ENCODE measurements at places on chromosomes 2 and 18. TPM values are rescaled to one million over a fixed set of nuclear protein-coding genes. Genes with fewer than 3 reads are reported as not detected.

- DNase-seq = no peak
Observed at GRCh38 chr18:13826209-13826608, 2.3 kb downstream of the MC5R start.

Gene PCBP1
- 60.7 TPM for polyA plus RNA-seq

DNA sequence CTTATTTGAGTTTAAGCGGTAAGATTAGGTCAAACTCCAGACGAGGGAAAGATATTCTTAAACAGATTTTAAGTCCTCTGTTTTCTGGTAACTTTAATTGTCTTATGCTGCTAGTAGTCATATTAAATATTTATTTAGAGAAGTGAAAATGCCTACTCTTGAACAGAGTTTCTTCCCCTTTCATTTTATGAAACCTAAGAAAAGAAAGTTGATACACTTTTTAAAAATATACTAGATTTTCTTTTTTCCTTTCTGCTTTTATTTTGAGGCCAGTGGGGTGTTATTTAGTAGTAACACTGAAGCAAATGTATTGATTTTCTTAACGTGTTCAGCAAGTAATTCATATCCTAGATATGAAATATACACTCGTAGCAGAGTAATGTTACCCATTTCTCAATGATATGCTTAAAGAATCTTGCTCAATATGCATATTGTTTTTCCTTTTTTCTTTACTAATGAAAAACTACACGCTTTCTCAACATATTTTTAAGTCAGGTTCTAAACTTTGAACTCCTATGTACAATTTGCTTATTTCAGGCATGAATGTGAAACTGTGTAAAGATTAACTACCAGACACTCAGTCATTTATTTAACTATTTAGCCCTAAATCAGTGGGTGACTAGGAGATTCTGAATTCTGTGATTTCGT is 691 bp downstream of the KYNU start:
- DNase-seq = no peak

DNA sequence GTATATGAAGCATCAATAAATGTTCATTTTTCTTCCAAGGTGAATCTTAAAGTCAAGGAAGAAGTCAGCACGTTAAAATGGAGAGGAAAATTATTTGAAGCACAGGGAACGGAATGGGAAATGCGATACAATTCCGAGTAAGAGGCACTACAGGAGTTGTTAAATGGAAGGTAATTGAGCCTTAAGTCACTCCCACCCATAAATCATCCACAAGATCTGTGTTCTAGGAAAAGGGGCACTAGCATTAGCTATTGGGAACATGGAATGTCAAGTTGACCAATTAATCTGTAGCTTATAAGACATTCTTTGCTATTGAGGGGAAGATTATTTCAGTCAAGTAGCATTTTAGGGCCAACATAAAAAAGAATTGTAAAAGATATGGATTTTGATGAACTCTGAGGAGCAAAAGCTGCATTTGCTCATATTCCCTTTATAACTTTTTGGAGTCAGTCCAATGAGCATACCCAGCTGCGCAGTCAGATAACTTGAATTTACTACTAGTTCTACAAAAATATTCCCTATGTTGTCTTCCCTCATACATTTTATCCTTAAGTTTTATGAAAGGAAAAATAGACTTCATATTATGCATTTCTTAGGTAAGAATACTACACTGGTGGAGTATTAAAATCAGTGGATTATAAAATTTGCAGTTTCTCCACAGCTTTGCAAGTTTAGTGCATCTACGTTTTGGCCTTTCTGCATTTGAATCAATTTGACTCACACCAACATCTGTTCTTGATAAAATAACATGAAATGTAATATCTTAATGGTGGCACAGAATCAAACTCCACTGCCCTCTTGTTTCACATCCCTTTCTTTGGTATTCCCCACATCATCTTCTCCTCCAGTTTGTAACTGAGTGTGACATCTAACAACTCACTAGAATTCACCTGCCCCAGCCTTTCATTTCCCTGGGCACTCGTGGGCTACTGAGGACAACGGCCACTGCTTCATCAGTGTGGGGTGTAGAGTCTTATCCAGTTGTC is 95.6 kb downstream of the SP3 start:
- DNase-seq = no peak

Gene NEMP2
- polyA plus RNA-seq = 1.8 TPM

DNA sequence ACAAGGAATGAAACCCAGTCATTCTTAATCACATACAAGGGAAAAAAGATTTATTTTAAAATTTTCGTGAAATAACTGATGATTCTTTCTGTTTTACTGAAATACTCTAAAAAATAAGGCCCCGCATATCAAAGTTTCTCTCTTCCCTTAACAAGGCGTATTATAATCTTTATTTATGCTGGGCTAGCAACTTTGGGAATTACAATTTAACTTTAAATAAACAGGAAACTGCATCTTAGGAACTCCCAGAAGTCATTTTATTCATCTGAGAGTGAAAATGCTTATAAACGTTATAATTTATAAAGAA is 166.7 kb downstream of the TCF4 start:
- no peak for DNase-seq

Gene SRD5A2
- polyA plus RNA-seq = not detected

Gene CHRND
- polyA plus RNA-seq = not detected

Gene FAM210A
- 11.3 TPM for polyA plus RNA-seq

Gene SMYD1
- polyA plus RNA-seq = not detected

- DNase-seq = no peak
Observed at GRCh38 chr2:217482056-217482710, 520.6 kb downstream of the TNS1 start.

DNA sequence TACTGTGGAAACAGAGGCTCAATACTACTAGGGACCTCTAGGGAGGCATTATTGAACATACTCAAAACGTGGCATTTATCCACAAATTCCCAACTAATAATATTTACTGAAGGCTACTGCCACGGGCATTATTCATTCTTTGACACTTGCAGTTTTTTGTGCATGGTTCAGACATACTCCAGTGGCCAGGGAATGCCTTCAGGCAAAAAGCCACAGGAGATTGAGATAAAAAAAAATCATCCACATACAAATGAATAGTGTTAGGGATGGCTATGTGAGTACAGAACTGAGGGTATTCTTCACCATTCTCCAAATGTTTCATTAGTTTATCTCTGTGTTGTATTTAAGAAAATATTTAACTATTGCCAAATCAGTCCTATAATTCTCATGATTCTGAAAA is 974.9 kb upstream of the PIK3C3 start:
- DNase-seq = no peak

Gene NRP2
- 68.8 TPM for polyA plus RNA-seq

- no peak for DNase-seq
Observed at GRCh38 chr18:9684881-9685614, 23.1 kb upstream of the RAB31 start.

DNA sequence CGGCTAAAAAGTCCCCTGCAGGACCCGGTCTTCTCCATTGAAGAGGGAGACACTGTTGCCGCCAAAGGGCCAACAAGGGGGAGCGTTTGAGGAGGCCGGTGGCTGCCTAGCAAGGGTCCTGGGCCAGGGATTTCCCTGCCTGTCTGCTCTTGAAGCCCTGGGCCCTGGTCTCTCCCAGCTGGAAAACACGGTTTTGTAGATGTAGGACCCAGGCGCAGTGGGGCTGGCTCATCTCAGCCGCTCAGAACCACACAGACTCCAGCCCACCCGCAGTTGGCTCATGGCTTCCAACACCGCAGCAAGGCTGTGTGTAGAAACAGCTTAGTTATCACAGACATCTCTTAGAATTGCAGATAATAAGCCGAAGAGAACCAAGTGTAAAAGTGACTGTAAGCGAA is 57.1 kb upstream of the TWIST2 start:
- DNase-seq = no peak

DNA sequence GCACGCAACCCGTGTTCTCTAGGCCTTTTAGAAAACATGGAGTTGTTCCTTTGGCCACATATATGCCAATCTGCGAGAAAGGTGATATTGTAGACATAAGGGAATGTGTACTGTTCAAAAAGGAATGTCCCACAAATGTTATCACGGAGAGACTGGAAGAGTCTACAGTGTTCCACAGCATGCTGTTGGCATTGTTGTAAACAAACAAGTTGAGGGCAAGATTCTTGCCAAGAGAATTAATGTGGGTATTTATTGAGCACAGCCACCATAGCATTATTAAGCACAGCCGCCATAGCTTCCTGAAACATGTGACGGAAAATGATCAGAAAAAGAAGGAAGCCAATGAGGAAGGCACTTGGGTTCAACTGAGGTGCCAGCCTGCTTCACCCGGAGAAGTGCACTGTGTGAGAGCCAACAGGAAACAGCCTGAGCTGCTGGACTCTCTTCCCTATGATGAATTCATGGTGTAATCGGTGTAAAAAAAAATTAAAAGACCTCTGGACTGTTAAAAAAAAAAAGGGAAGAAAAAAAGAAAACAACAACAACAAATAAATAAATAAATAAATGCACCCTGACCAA is 29.0 kb upstream of the REL start:
- no peak for DNase-seq

Gene FAM124B
- polyA plus RNA-seq = not detected

DNA sequence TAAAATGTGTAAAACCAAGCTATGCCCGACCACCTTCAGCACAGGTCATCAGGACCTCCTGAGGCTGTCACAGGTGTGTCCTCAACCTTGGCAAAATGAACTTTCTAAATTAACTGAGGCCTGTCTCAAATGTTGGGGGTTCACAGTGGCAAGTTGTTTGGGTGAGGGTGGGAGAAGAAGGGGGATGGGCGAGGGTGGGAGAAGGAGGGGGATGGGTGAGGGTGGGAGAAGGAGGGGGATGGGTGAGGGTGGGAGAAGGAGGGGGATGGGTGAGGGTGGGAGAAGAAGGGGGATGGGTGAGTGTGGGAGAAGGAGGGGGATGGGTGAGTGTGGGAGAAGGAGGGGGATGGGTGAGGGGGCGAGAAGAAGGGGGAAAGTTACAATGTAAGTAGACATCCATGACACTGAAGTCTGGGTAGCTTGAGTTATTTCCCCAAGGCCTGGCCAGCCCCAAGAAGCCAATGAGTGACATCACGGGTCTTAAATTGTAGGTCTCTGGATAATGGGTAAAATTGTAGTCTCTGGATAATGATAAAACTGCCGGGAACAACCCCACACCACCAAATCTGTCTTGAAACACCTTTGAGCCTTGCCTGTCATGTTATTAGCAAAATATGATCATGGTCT is 56.3 kb downstream of the TIMM21 start:
- no peak for DNase-seq

Gene TMEM178A
- 0.60 TPM for polyA plus RNA-seq

Gene CCDC85A
- polyA plus RNA-seq = 48.7 TPM

DNA sequence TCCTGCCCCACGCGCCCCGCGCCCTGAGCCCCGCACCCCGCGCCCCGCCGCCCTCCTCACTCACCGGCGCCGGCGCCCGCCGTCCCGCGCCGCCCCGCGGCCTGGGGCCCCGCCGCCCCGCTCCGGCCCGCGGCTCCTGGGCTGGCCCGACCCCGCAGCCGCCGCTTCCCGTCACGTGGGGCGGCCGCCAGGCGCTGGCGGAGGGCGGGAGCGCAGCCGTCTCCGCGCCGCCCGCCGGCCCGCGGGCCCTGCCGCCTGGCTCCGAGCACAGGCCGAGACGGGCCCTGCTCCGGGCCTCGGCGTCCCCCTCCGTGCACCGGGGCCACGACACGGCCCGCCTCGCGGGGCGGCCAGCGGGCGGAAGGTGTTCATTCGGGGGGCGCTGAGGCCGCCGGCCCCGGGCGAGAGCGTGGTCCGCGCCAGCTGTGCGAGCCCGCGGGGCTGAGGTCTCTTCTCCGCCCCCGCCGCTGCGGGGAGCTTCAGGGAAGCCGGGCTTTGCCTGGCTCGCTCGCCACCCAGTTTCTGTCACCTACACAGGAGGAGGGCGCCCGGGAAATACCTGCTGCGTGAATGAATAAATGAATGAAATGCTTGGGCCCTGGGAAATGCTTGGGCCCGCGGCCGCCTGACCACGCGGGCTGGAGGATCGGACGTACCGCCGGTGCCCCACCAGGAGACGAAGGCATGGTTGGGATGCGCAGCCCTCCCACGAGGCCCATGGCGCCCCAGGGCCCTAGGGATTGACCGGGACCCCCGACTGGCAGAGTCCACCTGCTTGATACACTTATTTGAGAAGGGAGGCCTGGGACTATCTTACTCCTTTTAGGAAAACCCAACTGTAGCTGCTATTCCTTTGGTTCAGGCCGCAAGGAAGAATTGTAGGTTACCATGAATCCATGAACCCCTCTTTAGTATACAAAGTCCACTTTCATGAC is at the start of gene TGFBRAP1:
TSS of gene TGFBRAP1 (minus strand) at position 175 of the 935 bp plus-strand sequence. CDS start 21,434 bp downstream, outside the sequence.
- peak; percentile 93 for DNase-seq

DNA sequence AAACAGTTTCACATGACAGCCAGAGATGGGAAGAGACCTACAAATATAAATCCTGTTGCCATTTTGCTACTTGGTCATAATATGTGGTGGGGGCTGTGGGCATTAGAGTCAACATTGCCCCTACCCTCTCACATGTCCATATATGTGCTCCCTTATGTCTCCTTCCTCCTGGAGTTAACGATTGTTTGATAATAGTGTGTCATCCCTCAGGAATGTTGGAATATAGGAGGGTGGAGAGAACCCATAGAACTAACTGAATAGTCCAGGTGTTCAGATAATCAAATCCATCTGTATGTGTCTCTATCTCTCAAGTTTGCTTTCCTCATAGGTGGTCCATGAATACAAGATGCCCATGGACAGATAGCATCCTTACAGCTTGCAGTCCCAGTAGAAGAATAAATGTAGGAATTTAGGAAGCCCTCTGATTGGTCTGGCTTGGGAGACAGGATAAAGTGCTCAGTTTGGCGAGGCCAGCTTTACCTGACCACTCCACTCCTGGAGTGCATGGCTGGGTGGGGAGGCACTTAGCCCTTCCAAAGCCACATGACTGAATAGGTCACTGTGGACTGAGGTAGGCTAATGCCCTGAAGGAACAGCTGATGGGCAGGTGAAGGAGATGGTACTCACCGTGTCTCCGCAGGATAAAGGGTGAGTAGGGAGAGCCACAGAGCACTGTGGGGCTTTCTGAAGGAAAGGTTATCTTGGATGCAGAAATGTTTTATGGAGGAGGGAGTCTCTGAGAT is 166.9 kb downstream of the CDCA7 start:
- DNase-seq = no peak

DNA sequence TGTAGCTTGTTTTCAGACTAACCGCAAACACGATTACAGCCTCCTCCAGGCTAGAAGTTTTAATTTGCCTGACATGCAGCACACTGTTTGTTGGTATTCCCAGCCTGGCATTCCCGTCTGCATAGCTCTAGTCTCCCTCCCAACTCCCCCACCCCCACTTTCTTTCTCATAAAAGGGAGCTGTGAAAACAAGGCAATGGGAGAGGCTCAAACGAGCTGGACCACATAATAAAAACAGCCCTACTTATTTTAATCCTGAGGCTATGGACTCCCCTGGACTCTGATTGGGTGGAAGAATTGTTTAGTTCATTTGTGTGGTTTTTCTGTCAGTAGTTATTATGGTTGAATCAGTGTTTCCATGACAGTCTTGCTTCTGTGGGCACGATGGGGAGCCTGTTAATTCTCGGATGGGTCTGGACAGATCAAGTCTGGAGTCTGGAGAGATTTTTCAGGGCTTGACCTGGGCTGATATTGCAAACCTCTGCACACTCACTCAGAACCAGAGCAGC is 1.2 kb downstream of the STON1 start:
- DNase-seq = peak; percentile 66

GRCh38 chr18:12091538-12092141 is 2.0 kb upstream of the ANKRD62 start:
- DNase-seq = no peak

GRCh38 chr2:20044778-20045177 is 6.7 kb downstream of the LAPTM4A start:
- no peak for DNase-seq

Gene C1QL2
- polyA plus RNA-seq = not detected

GRCh38 chr18:58314284-58314683 is 270.3 kb downstream of the NEDD4L start:
- no peak for DNase-seq

All from SK-N-SH (cell line).